ENCODE measurements at places on chromosomes 11 and 22.

DNA sequence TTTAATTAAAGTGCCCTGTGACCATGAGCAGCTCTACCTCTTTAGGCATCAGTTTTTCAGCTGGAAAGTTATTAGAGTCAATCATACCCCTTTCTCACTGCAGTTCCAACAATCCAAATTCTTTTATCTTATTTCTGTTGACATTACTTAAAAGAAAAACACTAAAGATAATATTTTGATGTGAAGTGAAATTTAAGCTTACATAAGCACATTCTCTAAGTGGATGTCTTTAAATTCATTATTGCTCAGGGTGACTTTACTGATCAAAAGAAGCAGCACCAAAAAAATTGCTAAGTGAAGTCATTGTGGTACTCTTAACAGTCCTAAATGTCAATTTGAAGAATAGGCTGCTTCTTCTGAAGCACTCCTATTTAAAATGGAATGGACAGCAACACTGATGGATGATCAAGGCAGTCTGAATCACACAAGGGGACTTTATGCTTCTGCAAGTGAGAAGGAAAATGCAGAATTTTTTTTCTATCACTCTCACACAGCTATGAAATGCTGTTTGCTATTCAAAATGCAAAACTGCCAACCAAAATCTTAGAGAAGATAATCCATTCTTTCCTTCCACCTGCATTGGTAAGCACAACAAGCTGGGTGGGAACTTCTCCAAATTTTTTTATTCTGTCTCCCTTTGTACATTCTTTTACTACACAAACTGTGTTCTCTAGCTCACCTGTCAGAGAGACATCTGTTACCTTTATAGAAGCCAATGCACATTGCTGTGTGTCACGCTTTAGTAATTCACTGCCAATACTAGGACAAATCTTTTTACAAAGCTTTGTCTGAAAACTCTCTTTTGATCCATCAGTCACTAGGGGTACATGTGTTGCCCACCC lies 179.9 kb downstream of the GRIA4 start:
- DNase-seq, result no peak

DNA sequence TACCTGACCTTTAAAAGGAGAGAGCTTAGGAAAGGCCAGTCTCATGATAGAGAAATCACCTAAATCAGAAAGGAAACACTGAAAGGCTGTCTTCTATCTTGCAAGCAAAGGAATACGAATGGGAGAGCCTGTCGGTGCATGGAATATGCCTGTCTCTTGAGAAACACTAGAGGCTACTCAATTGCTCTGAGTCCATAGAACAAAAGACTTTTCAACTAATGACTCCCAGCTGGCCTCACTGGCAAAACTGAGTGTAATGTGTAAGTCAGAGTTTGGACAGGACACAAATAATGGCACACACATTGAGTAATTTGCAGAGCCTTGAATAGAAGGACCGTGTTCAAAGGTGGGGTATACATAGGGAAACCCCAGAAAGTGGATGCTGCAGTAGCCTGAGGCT lies 171.0 kb upstream of the ARHGAP20 start:
- DNase-seq, result no peak

- no peak for DNase-seq
Measured at GRCh38 chr11:41459465-41460401, at the start of gene LRRC4C. LRRC4C (minus strand) TSS chr11:41459652.

- DNase-seq, result no peak
Measured at GRCh38 chr11:121257976-121258375, 34.6 kb upstream of the SC5D start.

- no peak for DNase-seq
Measured at GRCh38 chr11:90197377-90197776, 25.5 kb downstream of the CHORDC1 start.

DNA sequence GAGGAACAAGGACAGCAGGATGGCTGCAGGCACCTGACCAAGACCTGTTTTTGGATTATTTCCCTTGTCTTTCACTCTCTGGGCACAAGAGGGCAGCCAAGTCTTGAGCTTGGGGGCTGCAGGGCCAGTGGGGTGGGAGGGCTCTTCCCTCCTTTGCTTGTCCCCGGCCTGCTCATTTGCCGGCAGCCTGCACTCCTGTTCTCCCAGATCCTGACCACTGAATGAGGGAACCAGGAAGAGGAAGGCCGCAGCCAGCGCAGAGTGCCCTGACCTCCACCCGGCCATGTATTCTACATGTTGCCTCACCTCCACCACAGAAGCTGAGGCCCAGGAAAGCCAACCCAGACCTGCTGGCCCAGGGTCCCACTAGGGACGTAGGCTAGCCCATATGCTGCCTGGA lies 15.5 kb upstream of the NNMT start:
- no peak for DNase-seq

DNA sequence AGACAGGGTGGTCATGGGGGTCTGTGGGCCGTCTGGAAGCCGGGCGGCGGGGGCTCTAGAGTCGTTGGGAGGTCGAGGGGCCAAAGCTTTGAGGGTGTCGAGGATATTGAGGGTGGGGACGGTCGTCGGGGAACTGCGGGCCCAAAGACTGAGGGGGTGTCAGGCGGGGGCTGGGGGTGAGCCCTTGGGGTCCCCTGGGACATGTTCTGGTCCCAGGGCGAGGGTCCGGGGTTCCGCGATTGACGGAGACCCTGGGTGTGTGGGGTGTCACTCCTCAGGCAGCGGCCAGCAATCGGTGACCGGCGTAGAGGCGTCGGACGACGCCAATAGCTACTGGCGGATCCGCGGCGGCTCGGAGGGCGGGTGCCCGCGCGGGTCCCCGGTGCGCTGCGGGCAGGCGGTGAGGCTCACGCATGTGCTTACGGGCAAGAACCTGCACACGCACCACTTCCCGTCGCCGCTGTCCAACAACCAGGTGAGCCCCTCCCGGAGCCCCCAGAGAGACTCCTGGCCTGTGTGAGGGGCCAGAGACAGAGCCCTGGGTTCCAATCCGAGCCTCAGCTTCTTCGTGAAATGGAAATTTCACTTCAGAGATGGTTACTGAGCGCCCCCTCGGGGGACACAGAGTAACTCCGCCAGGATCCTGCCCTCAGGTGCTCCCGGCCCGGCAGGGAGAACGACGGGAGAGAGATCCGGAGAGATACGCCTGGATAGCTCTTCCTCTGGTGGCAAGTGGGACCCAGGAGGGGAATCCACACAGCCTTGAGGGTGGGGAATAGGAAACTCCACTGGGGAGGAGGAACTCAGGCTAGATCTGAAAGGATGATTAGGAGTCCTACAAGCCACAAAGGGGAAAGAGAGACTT lies 714 bp downstream of the SDF2L1 start:
- peak; percentile 57 for DNase-seq

DNA sequence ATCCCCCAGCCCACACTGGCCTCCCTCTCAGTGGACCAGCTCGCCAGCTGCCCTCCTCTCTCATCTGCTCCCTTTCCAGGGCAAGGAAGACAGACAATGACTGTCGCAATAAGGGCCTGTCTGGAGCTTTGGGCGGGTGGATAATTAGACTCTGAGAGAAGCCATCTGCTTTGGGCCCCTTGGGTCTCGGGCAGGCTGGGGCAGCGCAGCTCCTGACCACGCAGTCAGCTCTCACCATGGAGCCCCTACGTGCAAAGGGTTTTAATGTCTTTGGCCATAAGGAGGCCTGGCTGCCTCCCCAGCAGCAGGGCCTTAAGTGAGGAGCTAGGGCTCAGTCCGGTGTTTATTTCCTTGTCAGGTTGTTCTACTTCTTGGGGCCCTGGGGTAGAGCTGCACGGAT lies 153.9 kb downstream of the CHST1 start:
- no peak for DNase-seq

- DNase-seq, result no peak
Measured at GRCh38 chr22:48234011-48234410, 1471.6 kb downstream of the TBC1D22A start.

DNA sequence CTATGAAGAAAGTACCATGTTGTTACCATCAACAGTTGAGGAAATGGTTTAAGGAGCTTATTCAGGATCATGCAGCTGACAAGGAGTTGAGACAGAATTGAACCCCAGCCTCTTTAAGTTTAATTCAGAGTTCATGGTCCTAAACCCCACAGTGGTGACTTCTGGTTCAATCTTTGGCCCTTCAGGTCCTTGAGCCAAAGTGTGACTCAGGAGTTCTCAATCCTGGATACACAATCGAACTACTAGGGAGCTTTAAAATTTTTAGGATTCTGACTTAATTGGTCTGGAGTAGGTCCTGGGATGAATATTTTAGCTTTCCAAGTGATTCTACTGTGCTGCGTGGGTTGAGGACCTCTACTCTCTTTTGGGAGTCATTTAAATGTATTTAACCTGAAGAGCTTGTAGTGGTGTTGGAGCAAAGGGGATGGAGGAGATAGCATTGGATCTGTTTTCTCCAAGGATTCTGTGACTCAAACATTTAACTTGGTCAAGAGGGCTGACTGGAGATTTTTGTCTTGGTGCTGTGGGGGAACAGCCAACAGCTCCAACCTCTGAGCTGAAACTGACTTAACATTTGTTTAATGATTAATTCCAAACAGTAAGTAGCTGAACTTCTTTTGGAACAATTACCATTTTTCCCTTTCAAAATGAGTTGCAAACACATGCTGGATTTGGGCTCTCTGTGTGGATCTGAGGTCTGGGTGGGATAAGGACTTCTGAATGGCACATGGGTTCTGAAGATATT lies 80.1 kb downstream of the INSC start:
- no peak for DNase-seq

DNA sequence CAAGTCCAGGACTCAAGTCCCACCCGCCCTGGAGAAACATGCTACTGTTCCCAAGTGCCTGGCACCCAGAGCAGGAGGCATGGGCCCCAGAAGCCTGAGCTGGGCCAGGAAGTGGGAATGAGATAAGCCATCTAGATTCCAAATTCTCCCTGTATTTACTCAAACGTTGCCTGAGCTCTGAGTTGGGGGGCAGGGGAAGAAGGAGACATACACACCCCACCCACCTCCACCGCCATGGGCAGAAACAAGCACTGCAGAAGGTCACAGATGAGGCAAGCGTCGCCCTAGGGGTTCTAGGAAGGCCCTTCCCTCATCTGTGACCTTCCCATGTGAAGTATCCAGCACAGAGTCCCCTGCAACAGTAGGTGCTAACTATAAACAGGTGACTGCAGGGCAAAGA lies 54.0 kb downstream of the PLEKHA7 start:
- no peak for DNase-seq

DNA sequence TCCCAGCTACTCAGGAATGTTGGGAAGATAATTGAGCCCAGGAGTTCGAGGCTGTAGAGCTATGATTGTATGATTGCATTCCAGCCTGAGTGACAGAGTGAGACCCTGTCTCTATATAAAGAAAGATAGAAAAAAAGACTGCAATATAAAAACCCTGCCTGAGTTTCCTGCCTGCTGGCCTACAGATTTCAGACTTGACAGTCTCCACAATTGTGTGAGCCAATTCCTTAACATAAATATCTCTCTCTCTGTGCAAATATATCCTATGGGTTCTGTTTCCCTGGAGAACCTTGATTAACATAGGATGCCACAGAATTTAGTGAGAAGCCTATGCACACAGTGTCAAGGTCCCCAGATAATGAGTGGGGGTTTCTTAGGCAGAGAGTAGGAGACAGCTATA lies 32.5 kb upstream of the ZBTB44 start:
- DNase-seq, result no peak

GRCh38 chr11:90840071-90840470 lies 617.2 kb upstream of the CHORDC1 start:
- DNase-seq, result no peak

GRCh38 chr22:37822079-37822833 lies 926 bp upstream of the GALR3 start:
- DNase-seq, result no peak

GRCh38 chr11:117042689-117043088 lies 55.5 kb downstream of the SIK3 start:
- DNase-seq, result no peak

DNA sequence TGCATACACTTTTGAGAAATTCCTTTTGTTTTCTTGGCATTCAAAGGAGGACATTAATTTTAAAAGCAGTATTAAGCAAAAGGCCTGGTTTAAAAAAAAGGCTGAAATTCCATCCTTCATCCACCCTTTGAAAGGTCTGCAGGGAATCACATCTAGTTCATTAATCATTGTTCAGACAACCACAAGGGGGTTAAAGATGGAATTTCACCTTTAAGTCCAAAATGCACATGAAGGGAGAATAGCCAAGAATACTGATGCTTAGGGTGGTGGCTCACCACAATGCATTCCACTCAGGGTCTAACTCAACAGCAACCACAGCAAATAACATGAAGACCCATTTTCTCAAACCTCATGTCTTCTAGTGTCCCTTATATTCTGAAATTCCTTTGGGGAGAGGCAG lies 256.9 kb downstream of the CADM1 start:
- DNase-seq, result no peak

DNA sequence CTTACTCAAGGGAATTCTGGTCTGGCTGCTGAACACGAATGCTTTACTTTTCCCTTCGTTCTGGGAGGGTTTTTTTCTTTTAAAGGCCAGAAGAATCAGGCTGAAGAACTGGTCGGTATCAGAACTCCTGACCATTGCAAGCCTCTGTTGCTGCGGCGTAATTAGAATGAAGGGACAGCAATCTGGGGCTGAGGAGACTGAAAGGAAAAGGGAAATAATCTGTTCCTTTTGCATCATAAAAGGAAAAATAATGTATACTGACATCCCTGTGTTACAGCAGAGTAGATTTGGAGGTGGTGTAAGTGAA lies 670 bp downstream of the SC5D start:
- DNase-seq, result no peak

DNA sequence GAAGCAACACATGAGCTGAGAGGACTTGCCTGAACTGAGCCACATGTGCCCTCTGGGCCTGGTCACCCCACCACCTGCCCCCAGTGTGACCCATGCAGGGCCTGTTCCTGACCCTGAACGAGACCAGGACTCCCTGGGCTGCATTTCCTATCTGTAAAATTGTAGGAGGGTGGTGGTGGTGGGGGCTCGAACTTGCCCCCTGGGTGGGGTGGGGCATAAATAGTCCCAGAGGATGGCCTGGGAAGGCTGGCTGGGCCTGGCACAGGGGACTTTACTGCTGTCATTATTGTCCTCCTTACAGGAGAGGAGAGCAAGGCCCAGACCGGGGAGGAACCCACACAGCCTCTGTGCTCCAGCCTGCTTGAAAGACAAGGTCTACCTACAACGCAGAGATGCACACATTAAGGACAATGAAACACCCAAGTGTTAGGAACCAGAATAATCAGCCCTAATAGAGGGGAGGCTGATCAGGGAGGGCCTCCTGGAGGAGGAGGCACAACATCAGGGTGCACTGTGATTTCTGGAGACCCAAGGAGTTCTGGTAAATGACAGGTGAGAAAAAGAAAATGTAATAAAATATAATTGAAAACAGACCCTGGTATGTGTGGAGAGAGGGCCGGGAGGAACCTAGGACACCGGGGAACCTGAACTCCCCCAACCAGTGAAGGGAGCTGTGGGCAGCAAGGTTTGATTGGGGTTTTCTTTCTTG lies 2.8 kb upstream of the AIFM3 start:
- no peak for DNase-seq

- DNase-seq, result no peak
Measured at GRCh38 chr11:73413256-73413655, 37.1 kb downstream of the RELT start.

GRCh38 chr22:24335496-24335895 lies 64.9 kb downstream of the SPECC1L start:
- DNase-seq, result no peak

DNA sequence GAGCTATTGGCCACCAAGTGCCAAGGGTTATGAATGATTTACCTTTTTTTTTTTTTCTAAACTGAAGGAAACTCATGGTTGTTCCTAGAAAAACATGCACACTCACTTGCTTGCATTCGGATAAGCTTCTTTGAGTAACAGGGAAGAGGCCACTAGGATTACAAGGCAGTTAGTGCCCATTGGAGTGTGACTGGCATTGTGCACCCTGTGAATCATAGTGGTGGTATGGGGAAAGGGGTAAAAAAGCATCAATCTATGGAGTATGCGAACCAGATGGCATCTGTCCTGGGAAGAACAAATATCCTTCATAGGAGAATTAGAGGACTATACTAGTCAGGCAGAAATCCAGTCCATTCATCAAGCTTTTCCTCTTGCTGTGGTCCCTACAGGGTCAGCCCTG lies 24.2 kb downstream of the CD44 start:
- no peak for DNase-seq
